ENCODE measurements at places on chromosomes 11 and 22.

DNA sequence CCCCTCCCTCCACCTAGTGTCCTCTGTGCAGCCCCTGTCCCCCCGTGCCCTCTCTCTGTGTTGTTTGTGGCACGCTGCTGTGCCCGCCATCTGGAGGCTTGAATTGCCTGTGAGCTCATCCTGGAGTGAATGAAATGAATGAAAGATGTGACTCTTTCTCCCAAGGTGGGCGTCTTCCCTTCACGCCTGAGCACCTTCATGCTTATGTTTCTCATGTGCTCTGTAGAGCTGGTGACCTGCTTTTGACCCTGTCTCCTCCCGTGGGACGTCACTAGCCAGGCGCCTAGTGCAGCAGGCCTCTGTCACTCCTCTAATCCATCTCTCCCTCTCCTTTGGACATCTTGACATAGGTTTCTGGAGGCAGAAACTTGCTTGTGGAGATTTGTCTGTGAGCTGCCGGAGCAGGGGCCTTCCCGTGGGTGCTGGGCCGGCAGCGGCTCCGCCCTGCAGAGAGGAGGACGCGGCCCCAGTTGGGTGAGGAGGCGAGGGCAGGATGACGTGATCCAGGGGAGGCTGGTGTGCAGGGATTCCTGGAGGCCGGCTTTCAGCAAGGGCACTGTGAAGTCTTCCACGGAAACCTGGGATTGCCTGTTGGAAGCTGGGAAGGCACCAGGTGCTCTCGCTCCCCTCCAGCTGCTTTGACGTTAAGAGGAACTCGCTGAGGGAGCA, 40.6 kb downstream of the MUC6 start:
- no peak for DNase-seq

DNA sequence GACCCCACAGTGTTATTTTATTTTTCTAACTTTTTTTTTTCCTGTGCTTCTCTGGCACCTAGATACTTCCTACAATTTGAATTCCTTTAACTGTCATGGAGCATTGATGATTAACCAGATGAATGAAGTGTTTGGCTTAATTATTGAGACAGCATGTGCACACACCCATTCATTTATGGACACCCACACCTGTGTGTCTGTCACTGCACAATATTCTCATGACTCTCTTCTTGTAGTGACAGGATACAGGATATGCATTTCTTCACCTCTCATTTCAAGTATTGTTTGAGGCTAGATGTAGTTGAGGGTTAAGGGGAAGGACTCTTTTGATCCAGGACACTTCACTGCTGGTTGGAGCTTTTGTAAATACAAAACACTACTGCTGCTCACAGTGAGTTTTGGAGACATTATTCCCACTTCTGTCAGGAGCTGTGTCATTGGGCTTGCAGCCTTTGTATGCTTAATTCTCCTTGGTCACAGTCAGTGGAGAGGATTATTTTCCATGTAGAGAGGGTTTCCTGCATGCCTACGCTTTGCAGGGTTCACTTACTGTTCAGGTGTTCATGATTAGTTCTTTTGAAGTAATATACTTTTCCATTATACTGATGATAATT, 33.5 kb downstream of the SPECC1L start:
- no peak for DNase-seq

GRCh38 chr22:49724030-49724892, 103.4 kb downstream of the BRD1 start:
- DNase-seq, result peak; percentile 25

DNA sequence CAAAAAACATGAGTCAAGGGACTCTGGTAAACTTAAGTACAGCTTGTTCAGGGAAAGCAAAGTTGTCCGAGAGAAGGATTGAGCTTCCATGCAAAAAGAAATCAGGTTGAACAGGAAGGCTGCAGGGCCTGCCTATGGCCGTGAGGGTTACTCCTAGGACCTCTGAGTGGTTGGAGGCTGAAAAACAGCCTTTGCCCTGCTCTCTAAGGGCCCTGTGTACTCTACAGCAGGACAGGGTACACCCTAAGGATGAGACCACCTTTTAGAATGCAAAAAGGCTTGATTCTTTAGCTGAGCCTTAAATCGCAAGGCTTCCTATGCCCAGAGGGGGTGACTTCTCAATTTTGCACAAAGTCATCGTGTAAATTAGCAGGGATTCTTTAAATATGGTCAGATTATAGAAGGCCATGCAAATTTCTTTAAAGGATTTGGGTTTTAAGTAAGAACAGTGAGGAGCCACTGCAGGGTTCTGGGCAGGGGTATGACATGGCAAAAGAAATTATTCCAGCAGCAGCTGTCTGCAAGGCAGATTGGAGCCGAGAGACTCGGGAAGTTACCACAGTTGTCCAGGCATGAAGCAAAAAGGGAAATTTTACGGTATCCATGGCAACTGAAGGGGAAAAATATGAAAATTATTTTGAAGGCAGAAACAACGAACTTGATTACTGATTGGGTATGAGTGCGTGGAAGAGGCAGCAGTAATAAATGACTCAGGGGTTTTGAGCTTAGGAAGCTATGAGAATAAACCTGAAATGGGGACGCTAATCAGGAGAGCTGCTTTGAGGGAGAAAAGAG, 91.8 kb downstream of the FAM76B start:
- DNase-seq, result no peak

- DNase-seq, result peak; percentile 23
These were observed 785 bp downstream of the IGSF9B start for GRCh38 chr11:133955945-133956421.

DNA sequence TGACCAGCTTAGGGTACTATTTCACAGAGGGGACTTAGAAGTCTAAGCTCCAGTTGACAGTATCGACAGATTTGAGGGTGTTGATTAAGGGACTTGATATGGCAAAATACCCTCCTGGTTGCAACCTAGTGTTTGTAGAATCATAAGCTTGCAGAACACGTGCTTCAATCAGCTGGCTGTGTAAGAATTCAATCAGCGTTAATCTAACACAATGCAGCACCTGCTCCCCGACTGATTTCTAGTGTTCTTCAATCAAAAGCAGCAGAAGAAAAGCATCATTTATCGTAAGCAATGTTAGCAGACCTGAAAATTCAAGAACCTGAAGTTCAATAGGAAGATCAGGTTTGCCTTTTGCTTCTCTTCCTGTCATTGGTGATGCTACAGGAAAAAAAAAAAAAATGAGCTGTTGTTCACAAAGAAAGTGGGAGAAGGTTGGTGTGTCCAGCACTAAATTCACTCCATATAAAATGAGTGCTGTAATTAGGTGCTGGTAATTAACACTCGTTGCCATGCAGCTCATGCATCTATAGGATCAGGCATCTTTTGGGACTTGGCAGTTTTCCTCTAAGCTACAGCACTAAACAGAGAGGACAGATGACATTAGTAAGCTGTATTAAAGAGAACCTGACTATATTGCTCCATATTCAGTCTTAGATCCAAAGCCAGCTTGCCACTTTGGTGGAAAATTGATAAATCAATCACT, 840.3 kb downstream of the OPCML start:
- DNase-seq, result no peak

DNA sequence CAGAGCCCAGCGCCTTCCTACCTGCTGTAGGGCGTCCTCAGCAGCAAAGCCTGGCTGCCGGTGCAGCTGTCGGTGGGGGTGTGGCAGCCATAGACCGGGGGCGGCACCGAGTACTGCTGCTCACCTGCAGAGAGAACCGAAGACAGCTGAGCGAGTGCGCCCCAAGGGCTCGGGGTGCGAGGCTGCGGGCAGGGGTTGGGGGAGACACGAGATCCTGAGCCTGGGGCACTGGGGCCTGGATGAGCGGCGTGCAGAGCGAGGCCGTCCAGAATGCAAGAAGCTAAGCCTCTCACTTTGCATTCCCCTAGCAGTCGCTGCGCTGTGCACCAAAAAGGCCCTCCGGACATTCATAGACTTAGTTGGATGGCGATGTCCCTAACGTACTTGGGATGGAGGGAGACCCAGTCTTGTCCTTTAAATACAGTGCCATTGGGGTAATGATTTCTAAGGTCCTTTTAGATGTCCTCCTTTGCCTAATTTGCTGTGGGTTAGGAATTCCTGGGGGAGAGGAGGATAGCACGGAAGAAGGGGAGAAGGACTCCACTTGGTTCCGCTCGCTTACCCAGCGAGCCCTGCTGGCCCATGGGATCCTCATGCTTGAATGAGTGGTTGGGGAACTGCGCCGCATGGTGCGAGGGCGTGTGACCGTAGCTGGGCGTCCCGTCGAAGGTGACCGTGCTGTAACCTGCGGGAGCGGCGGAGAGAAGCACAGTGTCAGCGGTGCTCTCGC, 7.2 kb downstream of the WT1 start:
- DNase-seq, result no peak

DNA sequence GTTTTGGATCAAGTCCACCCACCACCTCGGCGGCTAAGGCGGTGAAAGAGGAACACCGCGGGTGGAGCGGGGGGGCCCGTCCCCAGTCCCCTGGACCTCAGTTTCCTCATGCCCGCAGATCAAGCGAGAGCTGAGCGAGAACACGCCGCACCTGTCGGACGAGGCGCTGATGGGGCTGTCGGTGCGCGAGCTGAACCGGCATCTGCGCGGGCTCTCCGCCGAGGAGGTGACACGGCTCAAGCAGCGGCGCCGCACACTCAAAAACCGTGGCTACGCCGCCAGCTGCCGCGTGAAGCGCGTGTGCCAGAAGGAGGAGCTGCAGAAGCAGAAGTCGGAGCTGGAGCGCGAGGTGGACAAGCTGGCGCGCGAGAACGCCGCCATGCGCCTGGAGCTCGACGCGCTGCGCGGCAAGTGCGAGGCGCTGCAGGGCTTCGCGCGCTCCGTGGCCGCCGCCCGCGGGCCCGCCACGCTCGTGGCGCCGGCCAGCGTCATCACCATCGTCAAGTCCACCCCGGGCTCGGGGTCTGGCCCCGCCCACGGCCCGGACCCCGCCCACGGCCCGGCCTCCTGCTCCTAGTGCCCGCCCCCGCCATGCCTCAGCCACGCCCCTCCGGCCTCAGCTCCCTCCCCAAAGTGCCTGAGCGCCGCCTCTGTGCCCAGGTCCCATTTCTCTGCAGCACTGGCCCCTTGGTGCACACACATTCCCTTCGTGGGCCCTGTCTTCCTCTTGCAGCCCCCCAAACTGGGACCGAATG, 12.7 kb downstream of the MAFF start:
- peak; percentile 51 for DNase-seq

DNA sequence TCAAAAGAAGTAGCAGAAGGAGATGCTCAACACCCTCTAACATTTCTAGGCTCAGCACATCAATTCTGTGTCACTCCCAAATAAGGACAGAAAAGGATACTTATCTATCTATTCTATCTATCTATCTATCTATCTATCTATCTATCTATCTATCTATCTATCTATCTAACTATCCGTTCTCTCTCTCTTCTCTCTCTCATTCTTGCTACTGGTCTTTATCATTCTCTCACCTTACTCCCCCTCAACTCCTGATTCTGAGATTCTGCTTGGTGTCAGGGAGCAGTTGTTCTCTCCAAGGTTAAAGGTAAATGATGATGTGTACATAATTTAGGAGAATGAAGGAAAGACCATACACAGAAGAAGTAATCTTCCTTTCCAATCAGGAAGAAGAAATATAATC, at the start of gene OR10G6:
Gene OR10G6 (minus strand): TSS at position 43 of the 400 bp plus-strand sequence. CDS start 0 bp downstream, at position 43.
- DNase-seq, result no peak

DNA sequence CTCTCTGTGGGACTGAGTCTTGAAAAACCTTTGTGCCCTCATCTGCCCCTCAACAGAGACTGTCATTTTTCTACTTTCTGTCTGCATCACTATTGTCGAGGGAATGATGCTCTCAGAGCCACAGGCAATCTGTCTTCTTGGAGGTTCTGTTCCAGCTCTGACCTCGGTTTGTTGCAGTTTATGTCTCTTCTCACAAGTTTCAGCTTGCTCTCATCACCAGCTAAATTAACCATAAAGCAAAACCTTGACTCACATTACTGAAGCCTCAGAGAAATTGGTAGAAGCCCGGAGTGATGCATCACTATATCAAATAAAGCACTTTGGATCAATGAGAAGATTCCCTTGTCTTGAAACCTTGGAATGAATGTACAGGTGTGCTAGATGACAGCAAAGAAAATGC, 60.6 kb upstream of the BLID start:
- no peak for DNase-seq

DNA sequence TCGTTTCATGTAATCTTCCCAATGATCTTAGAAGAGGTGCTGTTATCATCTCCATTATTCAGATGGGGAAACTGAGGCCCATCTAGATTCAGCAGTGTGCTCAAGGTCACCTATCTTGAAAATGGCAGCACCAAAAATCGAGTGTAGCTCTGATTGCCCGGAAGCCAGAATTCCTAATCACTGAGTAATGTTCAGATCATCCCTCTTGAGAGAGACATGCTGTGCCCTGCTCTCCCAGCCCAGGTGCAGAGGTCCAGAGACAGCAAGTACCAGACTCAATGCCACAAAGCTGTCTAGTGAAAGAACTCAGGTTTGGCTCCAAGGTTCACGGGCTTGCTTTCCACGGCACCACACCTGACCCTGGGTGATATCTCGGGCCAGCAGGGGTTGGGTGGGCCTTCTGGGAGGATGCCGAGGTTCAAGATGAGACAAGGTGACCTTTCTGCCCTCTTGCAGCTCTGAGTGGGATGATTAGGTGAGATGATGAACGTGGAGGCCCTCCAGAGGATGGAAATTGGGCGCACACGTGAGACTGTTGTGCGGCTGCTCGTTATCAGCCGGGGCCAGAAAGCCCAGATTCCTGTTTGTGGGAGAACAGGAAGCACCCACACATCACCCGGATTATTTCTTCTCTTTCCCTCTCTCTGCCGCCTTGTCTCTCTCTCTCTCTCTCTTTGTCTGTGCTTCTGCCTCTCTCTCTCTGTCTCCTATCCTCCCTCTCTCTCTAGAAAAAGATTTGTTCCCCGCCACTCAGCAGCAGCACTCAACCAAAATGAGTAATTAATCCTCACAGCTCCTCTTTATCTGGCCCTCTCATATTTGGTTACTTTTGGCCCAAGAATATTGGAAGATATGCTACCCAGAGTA, 19.0 kb upstream of the RASD2 start:
- no peak for DNase-seq

DNA sequence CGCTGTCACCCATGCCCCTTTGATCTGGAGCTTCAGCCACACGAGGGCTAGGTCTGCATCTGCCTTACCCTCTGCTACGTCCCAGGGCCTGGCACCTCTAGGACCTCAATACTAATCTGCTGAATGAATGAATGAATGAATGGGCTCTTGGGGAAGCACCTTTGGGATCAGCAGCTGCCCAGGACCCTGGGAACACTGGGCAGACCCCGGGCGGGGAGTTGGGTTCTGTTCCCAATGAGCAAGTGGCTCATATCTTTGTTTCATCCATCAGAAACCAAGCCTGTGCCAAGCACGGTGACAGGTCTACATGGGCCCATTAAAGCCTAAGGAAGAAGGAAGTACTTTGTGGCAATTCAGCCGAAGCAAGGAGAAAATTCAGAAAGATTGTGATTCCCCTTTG, 41.5 kb upstream of the SHISAL1 start:
- DNase-seq, result no peak

DNA sequence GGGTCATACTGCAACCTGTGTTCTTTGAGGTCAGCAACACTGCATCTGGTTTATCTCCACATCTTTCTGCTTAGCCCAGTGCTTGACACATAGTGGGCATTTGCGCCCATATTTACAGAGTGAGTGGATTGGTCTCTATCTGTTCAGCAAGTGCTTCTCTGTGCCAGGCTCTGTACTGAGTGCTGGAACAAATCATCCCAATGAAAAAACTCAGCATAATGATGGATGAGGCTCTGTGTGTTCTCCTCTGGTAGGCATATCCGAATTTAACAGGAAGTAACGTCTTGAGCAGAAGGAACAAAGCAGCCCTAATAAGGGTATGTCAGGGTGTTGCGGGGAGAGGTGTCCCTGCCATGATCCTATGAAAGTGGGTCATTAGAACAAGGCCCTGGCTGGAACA, 46.0 kb downstream of the MCM5 start:
- DNase-seq, result no peak

GRCh38 chr11:487571-488021, 19.4 kb downstream of the RNH1 start:
- no peak for DNase-seq

Measured in T-helper 2 cell (primary cell).